ENCODE measurements at places on chromosomes 1 and 21.

GRCh38 chr21:37337831-37338230 is 28.7 kb upstream of the DYRK1A start:
- DNase-seq = no peak

- DNase-seq = no peak
Measured at GRCh38 chr1:8397511-8397910, 79.6 kb downstream of the SLC45A1 start.

DNA sequence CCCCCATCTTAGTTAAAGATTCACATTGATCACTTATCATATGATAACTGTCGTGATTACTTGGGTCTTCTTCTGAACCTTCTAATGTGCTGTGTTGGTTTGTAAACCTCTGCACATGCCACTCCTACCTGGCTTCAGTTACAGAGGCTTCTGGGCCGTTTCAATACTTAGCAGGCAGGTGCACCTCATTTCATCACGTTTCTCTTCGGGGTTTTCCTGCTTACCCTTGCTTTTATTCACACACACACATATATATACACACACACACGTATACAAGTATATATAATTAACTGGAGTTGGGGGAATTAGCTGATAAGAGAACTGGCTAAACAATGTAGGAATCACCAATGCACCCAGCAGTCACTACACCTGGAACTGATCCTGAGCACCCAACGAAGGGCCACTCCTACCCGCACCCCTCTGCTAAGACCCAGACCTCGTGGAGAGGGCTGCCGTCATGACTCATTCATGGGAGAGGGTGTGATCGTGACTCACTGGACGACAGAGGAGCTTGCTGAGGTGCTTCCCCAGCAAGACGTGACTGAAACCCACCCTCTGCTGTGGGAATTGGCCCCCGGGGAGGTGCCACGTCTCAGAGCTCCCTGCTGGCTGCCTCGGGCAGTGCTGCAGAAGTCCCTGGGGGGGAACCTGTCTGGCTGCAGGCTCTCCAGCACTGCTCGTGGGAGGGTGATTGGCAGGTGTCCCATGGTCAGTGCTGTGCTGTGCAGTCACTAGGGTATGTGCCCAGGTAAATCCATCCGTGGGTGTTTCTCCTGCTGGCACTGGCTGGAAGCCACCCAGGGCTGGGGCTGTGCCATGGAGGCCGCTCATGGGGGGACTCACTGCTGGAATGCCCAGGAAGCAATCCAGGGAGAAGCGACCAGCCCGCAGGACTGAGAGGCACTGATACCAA is 166.6 kb downstream of the DYRK1A start:
- DNase-seq = no peak

DNA sequence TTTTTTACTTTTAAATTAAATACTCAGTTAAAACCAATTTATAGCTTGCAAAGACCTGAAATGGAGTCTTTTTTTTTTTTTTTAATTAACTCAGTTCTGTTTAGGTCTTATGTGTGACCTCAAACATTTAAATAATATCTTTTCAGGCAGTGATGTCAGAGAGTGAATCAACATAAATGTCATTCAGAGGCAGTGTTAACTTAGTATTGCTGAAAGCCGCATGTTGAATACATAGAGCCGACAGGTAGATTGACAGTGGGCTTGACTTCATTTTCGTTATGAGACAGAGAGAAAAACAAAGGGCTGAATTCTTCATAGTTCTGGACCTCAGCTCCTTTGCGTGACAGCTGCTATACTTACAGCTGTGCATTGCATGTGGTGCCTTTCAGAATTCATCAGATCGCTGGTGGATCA is 51.5 kb downstream of the PRDM2 start:
- no peak for DNase-seq

GRCh38 chr1:16367968-16368890 is 1.2 kb downstream of the SZRD1 start:
- peak; percentile 65 for DNase-seq

All from hematopoietic multipotent progenitor cell treated with erythropoietin and hydrocortisone succinate and interleukin-3 and kit ligand, for 8 days (in vitro differentiated cells).